ENCODE measurements at places on chromosomes 16 and 17.

DNA sequence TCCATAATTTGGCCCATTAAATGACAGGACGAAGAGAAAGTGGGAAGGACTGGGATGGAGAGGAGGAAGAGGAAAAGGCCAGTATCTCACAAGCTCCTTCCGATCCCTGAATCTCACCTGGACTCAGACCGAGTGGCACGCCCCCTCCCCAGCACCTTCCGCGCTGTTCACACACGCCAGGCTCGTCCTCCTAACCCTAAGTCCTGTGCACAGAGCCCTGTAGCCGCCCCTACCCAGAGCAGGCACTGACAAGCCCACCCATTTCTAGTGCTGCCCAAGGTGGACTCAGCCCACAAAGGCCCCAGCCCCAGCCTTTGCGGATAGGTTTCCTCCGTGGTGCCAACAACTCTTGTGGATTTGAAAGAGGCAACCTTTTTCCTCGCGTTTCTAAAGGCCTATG, 9.2 kb downstream of the HS3ST3B1 start:
- peak; percentile 54 for DNase-seq

GRCh38 chr16:7419441-7419840, 86.8 kb downstream of the RBFOX1 start:
- DNase-seq = no peak

- no peak for DNase-seq
These were observed 11.2 kb upstream of the CD300LF start for GRCh38 chr17:74723891-74724290.

GRCh38 chr17:68359791-68360535, 68.7 kb downstream of the ARSG start:
- DNase-seq = no peak

GRCh38 chr17:15171167-15172047, 93.7 kb downstream of the PMP22 start:
- DNase-seq = peak; percentile 62
